ENCODE measurements at places on chromosomes 12 and 14.

DNA sequence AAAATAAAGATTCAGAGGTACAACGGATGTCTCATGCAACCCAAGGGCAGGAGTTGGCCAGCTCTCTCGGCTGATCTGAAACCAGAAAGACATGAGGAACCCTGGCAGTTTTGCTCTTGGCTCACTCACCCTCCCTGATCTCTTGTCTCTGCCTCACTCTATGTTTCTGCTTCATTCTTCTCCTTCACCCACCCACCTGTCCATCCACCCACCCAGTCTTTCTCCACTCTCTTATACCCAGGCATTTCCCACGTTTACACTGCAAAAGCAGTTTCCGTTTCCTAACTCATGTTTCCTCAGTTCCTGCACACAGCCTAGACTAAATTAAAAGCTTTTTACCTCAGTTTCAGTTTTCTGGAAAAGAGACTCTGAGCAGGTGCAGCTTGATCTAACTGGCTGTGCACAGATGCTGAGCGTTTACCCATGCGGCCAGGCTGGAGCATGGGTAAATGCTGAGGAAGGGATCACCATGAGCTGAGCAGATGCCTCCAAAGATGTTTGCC is 157.6 kb downstream of the PRKCH start:
- DNase-seq = no peak

DNA sequence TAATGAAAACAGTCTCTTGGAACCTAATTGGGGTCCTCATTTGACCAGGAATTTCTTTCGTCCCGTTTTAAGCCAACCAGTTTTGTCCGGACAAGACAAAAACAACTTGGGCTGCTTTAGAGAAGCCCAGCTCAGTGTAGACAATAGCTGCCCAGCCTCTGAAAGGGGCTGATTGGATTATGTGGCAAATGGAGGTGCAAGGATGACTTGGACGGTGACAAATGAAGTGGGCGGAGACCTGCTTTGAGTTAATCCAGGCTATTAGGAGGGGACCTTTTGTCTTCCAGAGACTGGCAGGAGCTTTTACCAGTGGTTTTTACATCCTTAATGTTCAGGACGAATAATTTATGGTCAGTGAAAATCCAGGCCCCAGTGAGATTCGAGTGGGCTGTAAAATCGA is 4.8 kb downstream of the MEG3 start:
- no peak for DNase-seq

- DNase-seq = no peak
These were observed 1.7 kb upstream of the KIF26A start for GRCh38 chr14:104136472-104137296.

GRCh38 chr14:105494606-105494929 is 3.5 kb downstream of the TEDC1 start:
- DNase-seq = no peak

- peak; percentile 42 for DNase-seq
These were observed 54.3 kb downstream of the MYRFL start for GRCh38 chr12:69879007-69879960.

GRCh38 chr12:90030726-90031125 is 322.1 kb upstream of the ATP2B1 start:
- no peak for DNase-seq

DNA sequence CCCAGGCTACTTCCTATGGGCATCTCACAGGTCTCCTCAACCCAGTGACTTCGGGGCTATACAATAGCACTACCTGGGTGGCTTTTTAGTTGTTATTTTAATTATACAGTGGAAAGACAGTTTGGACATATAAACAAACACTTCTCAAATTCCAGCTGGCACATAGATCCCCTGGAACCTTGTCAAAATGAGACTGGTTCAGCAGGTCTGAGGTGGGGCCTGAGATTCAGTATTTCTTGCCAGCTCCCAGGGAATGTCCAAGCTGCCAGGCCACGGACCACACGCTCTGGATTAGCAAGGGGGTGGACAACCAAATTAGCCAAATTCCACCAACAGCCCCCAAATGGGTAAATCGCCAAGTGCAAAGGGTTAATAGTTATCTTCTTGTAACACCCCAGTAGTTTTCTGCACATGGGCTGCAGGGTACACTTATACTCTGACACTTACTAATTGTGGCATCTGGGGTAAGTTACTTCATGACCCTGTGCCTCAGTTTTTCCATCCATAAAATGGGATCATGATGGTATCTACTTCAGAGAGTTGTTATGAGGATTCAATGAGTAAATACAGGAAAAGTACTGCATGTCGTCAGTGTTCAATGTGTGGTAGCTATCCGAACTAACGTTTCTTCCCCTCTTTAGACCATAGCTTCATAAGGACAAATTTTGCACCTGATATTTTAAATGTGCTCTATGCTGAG is 789.4 kb upstream of the TBX3 start:
- DNase-seq = no peak

DNA sequence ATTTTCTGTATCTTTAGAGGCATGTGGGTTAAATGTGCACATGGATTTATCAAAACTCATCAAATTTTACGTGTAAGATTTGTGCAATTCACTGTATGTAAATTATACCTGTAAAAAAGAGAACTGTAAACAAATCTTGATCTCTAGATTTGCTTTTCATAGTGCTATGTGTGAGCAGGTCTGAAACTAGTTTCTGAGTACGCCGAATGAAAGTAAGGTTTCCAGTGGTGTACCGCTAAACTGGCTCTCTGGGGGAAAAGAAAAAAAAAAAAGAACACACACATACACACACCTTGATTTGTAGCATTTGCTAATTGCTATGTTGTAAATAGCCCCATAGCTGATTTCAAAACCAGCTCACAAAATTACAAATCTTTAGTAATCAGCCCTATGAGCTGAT is 8.6 kb upstream of the SLC41A2 start:
- no peak for DNase-seq

DNA sequence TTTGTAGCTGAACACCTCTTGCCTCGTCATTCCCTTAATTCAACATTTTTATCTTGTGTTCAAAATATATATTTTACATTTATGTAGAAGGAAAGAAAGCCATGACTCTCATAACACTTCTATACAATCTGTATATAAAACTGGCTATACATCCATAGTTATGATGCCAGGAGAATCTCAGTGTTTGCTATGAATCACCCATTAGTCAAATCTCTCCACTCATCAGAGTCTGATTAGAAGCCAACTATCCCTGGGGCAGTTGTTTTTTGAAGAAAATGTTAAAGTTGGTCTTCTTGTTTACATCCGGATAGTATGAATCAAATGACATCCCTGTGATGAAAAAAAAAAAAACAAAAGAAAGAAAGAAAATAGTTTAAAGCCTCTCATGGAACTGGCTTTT is 503.9 kb downstream of the NELL2 start:
- DNase-seq = no peak

DNA sequence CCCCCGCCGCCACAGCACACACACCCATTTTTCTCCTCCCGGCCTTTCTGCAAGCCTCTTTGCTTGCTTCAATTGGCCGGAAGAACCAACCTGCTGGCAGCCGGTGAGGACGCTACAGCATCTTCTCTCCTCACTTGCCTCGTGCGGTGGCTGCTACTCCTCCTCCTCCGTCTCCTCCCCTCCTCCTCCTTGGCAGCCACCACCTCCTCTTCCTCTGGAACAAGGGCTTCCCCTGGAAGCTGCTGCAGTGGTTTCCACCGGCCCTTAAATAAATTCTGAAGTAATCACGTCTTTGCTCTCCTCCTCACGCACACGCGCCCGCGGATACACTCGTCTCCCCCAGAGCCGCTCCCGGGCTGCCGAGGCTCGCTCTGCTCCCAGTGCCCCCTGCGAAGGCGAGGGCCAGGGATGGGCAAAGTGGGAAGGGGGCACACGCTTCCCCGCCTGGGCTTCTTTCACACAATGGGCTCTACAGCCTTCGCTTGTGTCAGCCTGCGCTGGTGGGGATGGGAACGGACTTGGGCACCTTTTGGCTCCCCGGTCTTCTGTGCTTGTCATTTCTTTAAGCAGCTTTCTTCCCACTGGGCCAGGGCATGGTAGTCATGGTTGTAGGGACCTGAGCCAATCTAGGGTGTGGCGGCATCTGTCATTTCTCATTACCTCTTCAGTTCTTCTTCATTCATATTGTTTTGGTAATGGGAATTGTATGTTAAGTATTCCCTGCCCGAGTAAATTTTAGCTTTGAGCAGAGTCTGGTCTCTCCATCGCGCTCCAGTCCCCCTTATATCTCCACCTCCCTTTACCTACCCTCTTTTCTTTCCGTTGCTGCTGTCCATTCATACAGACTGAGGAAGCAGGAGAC is at the start of gene PPFIA2:
PPFIA2 (minus strand) TSS at position 161 of the 862 bp plus-strand sequence.
- no peak for DNase-seq

GRCh38 chr14:53328841-53329240 is 175.7 kb upstream of the DDHD1 start:
- DNase-seq = no peak

DNA sequence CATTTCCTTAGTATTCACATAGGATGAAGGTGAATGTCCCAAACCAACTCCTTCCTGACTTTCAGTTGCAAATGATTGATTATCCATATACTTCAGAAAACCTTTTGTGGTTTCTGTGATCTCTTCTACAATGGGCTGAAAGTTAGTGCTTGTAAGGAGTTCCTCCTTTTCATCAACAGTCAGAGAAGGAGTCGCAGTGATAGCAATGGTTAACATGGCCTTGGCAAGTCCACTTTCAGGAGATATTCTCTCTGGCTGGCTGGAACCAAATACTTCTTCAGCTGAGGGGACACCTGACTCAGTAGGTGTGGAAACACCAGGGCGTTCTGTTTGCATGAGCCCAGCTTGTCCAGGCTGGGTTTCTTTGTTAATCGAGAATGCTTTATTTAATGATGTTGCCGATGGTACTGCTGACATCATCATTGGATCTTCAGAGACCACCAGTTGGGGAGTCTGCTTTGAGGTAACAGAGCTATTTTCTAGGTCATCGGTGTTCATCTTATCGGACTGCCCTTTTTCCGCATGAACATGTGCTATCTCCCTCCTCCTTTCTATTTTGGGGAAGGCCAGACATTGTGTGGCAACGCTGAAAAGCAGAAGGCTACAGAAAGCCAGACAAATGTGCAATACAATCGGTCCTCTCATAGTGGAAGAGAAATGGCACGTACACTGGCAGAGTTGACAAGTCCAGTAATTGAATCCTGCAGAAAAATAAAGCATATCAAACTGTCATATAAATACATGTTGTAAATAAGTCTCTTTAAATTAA is 13.1 kb downstream of the ARMH4 start:
- no peak for DNase-seq

DNA sequence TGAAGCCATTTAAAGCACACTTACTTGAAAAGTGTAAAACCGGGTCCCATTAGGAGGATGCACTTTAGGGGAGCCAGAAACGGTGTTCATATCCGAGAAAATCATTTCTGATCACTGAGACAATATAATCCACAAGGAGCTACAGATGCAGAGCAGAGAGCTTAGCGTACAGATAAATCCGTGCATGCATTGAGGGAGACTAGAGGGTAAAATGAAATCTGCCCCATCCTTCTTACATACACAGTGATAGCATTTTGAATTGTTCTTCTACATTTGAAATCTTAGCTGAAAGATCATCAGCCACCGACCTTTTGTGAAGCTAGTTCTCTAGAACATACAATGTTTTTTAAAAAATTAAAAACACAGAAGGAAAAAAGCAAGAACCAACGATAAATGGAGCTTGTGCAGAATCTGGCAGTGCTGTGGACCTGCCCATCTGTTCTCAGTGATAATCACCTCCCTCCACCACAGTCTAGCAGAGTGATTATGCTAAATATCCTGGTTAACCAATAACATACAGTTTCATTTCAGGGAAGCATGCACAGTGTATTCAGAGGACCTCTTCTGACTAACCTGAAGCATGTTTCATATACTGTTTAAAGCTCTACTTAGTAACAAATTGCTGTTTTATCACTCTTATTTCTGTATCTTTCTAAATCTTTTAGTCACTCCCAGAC is 161.1 kb downstream of the PPFIA2 start:
- DNase-seq = no peak

DNA sequence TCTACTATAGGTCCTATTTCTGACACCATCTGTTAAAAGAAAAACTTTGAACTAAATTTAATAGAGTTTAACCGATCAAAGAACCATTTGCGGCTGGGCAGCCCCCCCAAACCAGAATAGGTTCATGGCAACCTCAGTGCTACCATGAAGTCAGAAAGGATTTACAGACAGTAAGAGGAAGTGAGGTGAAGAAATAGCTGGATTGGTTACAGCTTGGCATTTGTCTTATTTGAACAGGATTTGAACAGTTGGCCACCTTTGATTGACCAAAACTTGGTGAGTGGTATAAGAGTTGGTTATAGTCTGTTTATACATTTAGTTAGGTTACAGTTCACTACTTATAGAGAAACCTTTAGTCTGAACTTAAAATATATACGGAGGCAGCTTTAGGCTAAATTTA is 88.9 kb downstream of the TXNDC16 start:
- DNase-seq = no peak

DNA sequence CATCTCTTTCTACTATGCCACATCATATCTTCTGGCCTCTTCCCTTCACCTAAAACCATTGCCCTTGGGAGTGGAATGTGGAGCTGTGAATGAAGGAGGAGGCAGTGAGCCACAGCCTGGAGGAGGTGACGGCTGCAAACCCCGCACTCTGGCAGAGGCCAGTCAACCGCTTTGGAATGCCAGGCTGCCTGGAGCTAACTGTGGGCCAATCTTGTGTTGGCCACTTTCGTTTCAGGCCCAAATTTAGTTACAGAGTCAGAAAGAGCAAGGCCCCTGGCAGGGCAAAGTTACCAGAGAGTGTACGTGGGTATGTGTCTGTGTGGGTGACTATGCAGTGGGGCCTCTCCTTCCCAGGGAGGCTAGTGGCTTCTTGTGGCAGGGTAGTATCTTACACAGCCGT is 40.1 kb downstream of the CACNA1C start:
- no peak for DNase-seq

- no peak for DNase-seq
These were observed 67.9 kb downstream of the TSPAN9 start for GRCh38 chr12:3145033-3145432.

DNA sequence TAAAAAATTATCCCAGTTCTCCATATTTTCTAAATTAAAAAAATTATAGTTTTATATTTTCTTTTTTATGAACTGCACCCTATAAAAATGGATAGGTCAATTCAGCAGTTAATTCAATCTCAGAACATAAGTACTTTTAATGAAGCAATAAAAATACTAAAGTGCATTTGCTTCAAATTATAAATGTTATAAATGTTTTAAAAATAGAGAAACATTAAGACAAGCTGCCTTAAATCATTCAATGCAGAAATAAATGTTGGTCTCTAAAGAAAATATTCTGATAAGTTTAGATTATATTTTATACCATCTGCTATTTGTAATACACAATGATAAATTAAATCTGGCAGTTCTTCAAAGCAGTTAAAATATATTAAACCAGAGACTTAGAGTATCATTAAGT is 65.6 kb downstream of the ZC3H14 start:
- no peak for DNase-seq

GRCh38 chr12:26857465-26858176 is 24.6 kb upstream of the ITPR2 start:
- DNase-seq = no peak

Measured in T follicular helper cell (primary cell).